NCI-H2227 treated with DMSO at 0.1 percent for 48 hours (cell line): ENCODE measurements at places on chromosomes 4 and X.

- no peak for DNase-seq
These were observed 57.1 kb upstream of the ATXN3L start for GRCh38 chrX:13376857-13377549.

DNA sequence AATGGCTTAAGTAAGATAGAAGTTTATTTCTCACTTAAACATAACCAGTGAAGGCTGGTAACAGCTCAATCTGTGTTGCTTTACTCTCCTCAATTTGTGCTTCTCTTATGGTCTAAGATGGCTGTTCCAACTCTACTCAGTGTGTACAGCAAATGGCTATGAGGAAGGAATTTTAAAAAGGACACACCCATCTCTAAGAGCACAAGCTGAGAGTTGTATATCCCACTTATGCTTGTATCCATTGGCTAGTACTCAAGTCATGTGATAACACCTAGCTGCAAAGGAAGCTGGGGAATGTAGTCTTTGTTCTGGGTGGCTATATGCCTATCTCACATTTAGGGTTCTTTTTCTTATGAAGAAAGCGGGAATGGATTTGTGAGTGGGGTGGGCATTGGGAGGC is 63.3 kb downstream of the GPAT3 start:
- no peak for DNase-seq

- DNase-seq, result no peak
These were observed 247.2 kb upstream of the EPHA5 start for GRCh38 chr4:65917486-65917885.

GRCh38 chr4:164536814-164537213 is 217.1 kb upstream of the SMIM31 start:
- no peak for DNase-seq

DNA sequence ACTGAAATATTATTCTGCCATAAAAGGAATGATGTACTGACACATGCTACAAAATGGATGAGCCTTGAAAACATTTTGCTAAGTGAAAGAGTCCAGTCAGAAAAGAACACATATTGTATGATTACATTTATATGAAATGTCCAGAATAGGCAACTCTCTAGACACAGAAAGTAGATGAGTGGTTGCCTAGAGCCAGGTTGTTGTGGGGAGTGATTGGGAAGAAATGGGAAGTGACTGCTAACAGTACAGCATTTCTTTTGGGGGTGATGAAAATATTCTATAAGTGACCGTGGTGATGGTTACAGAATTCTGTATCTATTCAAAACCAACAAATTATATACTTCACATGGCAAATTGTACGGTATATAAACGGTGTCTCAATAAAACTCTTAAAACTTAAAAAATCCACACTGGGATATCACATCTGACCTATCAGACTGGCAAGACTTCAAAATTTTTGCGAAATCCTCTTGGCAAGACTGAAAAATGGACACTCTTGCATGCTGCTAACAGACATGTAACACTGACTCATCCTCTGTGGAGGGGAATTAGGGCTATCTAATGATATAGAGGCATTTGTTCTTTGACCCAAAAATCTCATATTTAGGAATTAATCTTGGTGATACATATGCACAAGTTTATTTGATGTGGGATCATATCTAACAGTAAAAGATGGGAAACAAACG is 71.8 kb downstream of the FAM13A start:
- DNase-seq, result no peak

DNA sequence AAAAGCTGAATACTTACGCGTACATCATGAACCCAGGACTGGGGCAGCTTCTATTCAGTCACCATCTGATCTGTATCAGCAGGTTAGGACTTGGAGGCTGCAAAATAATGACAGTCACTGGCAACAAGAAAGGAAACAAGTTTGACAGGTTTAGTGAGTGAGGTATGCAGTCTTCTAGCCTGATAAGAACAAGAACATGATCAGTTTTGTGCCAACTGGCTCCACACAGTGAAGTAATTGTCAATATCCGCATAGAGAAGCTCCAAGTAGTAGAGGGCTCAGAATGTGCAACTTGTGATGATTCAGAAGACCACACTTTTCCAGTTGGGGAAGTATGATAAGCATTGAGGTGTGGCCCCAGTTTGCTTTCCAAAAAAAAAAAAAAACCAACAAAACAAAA is at the start of gene TMPRSS11F:
Gene TMPRSS11F (minus strand): TSS at position 77 of the 400 bp plus-strand sequence. CDS start 49 bp downstream, at position 28.
- DNase-seq, result no peak

DNA sequence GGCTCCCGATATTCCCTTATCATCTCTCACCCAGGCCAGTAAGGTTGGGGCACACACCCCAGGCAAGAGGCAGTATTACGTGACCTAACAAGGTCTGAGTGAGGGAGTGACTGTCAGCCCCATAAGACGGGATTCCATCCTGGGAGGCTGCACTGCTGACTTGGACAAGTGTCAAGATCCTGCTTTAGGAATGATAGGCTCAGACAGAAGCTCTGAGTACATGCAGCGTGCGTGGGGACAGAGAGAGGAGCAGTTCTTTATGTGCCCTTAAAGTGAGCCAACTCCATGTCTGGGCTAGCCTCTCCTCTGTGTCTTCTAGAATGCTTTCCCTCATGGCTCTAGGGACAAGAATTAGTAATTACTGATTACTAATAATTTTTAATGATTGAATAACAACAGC is 142.2 kb upstream of the PRPS2 start:
- no peak for DNase-seq

- peak; percentile 49 for DNase-seq
These were observed at the start of gene SETD7 for GRCh38 chr4:139556071-139556723. Gene SETD7, minus strand, starts transcription at chr4:139556219. Its CDS starts 82 bp downstream, at chr4:139556137.

- no peak for DNase-seq
These were observed 421.2 kb downstream of the TRAM1L1 start for GRCh38 chr4:116664198-116664597.

- DNase-seq, result no peak
These were observed 187.0 kb upstream of the S100G start for GRCh38 chrX:16462912-16463311.

- no peak for DNase-seq
These were observed 379.1 kb upstream of the TEX13C start for GRCh38 chrX:124940531-124940930.

- no peak for DNase-seq
These were observed 682.2 kb upstream of the DIAPH2 start for GRCh38 chrX:96002431-96002830.

DNA sequence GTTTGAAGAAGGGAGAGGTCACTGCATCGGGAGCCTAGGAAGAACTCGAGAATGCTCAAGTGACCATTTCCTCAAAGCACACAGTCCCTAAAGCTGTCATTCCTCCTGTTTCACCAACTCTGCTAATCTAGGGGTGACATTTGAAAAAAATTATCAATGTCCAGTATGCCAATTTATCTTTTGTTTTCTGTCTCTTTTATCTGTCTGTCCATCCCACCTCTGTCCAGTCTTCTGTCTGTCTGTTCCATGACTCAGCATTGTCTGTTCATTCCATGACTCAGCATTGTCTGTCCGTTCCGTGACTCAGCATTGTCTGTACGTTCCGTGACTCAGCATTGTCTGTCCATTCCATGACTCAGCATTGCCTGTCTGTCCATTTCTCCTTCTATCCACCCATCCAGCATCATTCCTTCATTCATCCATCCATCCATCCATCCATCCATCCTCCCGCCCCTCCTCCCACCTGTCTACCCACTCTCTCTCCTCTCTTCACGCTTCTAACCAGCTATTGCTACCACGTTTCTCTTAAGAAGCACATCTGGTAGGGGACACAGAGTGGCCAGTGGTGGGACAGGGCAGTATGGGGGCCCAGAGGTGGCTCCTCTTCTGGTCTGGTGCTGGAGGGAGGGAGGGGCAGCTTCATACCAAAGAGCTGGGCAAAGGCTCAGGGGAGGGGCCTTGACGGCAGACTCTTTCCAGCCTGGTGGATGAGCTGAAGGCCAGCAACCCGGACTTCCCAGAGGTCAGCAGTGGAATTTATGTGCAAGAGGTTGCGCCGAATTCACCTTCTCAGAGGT is 34.1 kb downstream of the HTRA3 start:
- no peak for DNase-seq

DNA sequence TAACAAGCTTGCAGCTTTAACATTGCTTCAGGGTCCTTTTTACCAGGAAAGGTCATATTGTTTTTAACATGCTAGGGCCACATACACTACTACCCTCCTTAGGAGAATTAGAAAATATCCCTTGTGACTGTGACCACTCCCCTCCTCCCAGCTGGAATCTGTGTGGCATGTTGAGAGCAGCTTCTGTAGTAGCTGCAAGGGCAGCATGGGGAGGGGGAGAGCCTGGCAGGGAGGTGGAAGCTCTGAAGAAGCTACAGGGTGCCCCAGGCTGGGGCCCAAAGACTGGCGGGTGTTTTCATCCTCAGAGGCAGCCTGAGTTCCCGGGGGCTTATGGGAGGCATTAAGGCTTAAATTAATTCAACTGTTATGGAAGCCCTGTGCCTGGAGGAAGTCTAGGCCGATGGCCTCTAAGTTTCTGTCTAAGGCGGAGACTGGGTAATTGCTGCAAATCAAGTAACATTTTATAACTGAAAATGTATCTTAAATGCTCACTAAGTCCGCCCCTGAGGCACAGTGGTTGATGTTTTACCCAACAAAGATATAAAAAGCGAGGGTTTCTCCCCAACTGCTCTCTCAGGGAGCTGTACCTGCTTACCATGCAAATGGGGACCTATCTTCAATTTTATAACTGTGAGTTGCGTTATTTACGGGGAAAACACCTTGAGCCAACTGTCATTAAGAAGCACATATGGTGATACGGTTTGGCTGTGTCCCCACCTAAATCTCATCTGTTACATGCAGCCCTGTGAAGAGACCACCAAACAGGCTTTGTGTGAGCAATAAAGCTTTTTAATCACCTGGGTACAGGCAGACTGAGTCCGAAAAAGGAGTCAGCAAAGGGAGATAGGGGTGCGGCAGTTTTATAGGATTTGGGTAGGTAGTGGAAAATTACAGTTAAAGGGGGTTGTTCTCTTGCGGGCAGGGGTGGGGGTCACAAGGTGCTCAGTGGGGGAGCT is 37.4 kb upstream of the STS start:
- DNase-seq, result no peak

DNA sequence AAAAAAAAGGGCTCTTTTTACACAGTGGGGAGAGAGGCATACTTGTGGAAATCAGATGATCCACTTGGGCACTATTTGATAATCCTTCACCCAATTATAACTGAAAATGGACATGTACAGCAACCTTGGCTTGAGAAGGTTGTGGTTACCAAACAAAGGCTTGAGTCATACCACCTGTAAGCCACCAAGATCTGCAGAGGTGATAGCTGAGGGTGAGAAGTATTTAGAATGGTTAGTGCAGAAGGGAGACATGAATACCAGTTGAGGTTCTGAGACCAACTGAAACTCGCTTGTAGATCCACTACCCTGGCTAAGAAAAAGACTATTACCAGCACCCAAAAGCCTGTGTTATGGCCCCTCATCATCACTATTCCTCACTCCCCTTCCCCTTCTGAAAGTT is 614.0 kb downstream of the STIM2 start:
- no peak for DNase-seq

DNA sequence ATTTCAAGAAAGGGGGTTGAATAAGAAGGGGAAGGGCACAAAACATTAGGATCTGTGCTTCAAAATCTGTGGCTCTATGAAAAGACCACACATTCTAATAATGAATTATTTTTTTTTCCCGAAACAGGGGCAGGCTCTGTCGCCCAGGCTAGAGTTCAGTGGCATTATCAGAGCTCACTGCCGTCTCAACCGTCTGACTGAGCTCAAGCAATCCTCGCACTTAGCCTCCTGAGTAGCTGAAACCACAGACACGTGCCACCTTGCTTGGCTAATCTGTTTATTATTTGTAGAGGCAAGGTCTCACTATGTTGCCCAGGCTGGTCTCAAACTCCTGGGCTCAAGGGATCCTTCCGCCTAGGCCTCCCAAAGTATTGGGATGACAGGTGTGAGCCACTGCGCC is 33.4 kb downstream of the ACSL1 start:
- DNase-seq, result no peak

GRCh38 chrX:103540145-103540544 is 20.9 kb upstream of the RAB40A start:
- DNase-seq, result no peak

DNA sequence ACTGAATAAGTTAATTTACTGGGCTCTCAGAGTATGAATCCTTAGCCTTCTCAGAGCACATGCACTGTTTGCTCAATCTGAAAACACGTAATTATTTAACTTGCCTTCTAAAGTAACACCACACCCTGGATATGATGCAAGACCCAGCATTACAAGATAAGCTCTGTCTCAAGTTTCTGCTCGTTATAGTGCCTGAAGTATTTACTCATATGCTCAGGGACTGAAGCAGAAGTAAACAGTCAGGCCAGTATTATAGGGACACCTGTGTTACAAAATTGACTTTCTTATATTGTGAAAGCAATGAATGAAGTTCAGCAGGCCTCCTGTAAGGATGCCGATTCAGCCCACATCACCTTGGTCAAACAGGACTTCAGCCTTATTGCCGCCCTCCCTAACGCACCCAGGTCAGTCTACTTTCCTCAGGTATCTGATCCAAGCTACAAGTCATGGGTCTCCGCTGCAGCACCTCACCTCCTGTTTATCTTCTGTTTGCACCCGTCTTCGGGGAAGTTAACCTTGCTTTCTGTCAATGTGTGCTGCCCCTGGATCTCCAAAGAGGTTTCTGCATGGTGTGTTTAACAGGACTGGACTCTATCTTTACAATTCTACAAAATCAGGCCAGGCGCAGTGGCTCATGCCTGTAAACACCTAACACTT is 42.8 kb upstream of the KLF3 start:
- no peak for DNase-seq

- no peak for DNase-seq
These were observed 21.2 kb downstream of the L1CAM start for GRCh38 chrX:153864561-153865320.

GRCh38 chr4:73036123-73036522 is 33.4 kb downstream of the COX18 start:
- DNase-seq, result no peak

DNA sequence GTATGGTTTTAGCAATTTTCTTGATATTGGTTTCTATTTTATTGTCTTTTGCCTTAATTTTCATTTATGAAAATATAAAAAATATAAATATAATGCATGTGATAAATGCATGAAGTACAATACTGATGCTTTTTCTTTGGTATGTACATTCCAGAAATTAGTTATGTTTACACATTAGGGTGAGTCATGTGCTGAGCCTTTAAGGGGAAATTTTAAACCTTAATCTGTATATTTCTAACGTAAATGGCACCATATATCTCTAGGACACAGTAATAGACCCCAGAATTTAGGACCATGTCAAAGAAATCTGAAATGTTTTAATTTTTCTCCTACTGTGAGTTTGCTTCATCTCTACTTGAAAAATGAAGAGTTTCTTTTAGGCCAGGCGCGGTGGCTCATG is 117.8 kb upstream of the SPRY1 start:
- no peak for DNase-seq

GRCh38 chr4:70591955-70592582 is at the start of gene AMBN:
Gene AMBN, plus strand, starts transcription at chr4:70592256. Its CDS starts 103 bp downstream, at chr4:70592359.
- DNase-seq, result no peak
